ENCODE measurements at places on chromosomes 7 and 10.

DNA sequence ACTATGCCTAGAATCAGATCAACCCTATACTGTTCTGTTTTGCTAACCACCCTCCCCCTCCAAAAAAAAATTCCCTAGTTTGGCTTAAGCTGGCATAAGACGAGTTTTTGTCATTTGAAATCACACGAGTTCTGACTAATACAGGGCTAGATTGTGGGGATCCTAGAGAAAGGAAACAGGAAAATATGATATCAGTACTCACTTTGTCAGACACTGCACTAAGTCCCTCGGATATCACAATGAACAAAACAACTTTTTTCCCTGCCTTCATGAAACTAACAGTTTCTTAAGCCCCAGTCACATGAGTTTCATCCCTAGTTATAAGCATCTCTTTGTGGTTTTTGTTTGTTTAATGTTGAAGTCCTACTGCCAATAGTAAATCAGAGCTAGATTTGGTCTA lies 118.5 kb downstream of the ITGB8 start:
- no peak for DNase-seq

- DNase-seq: no peak
Measured at GRCh38 chr7:155710031-155710430, 65.6 kb downstream of the RBM33 start.

DNA sequence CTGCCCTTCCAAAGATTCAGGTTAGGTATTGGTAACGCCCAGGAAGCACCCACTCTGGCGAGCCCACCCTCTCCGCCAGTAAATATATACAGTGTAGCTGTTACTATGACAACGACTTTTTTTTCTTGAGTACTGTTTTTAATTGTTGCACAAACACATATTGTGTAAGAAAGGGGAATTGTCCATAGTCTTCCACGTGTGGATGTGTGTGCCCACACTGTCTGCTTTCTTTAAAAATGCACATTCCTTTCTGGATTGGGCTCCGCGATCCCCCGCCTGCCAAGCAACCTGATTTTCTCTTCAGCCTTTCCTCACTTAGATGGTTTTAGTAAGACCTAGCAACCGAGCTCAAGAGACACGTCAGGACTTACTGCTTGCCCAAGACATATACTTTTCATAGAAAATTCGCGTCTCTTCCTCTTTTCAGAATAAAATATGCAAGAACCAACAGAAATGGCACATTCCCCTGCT lies 247.8 kb downstream of the EBF3 start:
- DNase-seq: no peak

DNA sequence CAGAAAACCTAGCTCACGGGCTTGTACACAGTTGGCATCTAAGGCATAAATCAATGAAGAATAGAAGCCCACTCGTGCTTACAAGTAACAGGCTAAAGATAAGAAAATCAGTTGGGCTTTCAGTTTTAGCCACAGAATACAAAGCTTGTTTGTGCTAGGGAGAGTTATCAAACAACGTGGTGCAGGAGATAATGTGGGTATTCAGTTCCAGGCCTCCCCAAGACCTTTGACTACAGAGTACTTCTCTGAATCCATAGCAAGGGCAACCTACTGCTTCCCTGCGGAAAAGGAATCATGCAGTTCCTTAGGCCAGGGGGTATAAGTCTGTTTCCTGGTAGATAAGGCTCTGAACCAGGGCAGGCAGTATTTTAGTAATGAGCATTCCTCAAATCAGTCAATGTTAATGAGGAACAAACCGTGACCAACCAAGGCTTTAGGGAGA lies 219.5 kb upstream of the CSTF2T start:
- DNase-seq: no peak

DNA sequence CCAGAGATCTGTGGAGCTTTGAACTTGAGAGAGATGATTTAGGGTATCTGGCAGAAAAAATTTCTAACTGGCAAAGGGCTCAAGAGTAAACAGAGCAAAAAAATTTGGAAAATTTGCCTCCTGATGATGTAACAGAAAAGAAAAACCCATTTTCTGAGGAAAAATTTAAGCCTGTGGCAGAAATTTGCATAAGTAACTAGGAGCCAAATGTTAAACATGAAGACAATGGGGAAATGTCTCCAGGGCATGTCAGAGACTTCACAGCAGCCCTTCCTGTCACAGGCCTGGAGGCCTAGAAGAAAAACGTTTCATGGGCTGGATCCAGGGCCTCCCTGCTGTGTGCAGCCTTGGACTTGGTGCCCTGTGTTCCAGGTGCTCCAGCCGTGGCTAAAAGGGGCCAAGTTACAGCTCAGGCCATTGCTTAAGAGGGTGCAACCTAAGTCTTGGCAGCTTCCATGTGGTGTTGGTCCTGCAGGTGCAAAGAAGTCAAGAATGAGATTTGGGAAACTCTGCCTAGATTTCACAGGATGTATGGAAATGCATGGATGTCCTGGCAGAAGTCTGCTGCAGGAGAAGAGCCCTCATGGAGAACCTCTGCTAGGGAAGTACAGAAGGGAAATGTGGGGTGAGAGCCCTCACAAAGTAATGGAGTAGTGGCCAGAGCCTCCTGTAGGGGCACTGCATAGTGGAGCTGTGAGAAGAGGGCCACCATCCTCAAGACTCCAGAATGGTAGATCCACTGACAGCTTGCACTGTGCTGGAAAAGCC lies 8.1 kb downstream of the SEMA3D start:
- no peak for DNase-seq

GRCh38 chr10:113982769-113983168 lies 60.9 kb upstream of the ADRB1 start:
- DNase-seq: no peak

- no peak for DNase-seq
Measured at GRCh38 chr10:34369120-34369519, 446.0 kb downstream of the PARD3 start.

DNA sequence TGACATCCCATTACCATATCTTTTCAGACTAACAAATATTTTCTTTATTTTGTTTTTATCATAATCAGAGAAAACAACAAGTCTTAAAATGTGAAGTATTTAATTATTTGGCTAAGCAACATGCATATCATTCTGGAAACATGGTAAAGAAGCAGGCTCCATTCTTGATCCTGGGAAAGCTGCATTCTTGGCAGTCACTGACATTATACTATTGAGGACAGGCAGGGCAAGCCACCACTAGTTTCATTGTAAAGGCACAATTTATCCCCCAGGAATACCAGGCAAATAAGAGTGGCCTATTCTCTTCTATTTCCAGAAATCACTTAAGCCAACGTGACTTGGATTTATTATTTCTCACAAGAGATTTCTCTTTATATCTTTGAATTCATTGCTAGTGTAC lies 153.8 kb upstream of the AKR1E2 start:
- DNase-seq: no peak

- no peak for DNase-seq
Measured at GRCh38 chr7:105364684-105365083, 24.0 kb downstream of the SRPK2 start.

DNA sequence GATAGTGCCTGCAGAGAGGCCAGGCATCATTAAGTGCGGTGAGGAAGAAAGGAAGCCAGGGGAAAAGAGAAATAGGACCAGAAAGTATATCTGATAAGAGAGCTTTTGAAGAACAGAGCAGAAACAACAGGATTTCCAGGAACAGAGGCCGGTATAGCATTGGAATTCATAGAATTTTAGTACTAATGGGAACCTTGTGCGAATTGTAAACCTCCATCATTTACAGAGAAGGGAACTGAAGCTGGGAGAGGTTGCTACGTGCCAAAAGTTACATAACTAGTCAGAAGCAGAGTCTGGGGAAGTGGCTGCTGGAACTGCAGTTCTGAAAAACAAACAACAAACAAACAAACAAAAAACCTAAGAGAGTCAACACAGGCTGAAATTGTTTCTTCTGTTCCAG lies 5.4 kb upstream of the ZMYND11 start:
- no peak for DNase-seq

DNA sequence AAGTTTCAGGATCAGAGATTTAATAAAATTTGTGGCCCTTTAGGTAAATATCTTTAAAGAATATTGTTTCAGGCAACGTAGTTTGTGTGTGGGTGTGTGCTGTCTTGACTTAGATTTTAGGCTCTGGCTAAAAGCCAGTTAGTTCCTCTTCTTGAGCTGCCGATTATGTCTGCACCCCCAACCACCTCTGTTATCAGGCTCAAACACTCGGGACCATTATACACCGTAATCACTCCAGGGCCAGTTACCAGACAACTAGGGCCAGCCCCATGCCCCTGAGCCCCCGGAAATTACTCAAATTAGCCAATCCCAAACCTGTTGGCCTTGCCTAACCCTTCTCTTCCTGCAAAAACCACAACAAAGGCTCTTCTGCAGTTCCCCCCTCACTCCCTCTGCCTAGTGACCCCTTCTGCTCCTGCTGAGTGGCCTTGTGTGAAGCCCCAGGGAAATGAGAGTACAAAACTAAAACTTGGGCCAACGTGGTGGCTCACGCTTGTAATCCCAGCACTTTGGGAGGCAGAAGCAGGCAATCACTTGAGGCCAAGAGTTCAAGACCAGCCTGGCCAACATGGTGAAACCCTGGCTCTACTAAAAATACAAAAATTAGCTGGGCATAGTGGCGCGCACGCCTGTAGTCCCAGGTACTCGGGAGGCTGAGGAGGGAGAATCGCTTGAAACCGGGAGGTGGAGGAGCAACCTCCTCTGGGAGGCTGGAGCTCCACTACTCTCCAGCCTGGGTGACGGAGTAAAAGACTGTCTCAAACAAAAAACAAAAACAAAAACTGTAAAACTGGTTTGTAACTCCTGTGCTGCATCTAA lies 9.2 kb upstream of the HNRNPF start:
- DNase-seq: no peak

GRCh38 chr7:66039094-66039670 lies 36.4 kb upstream of the ASL start:
- DNase-seq: no peak

DNA sequence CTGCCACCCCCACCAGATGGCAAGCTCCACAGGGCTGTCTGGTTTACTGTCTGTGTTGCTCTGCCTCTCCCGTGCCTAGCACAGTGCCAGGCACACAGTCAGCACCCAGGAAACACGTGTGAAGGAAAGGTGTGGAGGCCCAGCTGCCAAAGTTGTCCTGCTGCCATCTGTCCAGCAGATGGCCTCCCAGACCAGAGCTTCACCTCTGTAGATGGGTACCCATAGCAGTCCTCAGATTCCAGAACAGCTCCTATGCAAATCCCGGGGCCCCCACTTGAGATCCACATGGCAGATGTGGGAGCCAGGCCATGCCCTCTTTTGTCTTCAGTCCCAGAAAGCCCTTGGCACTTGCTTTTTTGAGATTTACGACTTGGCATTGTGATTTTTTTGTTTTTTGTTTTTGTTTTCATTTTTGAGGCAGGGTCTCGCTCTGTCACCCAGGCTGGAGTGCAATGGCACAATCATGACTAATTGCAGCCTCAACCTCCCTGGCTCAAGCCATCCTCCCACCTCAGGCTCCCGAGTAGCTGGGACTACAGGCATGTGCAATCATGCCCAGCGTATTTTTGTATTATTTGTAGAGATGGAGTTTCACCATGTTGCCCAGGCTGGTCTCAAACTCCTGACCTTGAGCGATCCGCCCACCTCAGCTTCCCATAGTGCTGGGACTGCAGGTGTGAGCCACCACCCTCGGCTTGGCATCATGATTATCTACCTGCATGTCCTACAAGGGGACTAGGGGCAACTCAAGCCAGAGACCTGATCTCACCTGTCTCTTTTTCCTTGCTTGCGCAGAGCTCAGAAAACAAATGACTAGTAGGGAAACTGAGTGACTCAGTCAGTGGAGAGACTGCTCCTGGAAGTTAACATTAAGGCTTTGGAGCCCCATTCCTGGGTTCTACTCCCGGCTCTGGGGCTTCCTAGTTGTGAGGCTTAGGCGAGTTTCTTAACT lies 16.9 kb upstream of the PALD1 start:
- peak; percentile 8 for DNase-seq

GRCh38 chr10:74383642-74384041 lies 232.6 kb downstream of the ADK start:
- DNase-seq: no peak

DNA sequence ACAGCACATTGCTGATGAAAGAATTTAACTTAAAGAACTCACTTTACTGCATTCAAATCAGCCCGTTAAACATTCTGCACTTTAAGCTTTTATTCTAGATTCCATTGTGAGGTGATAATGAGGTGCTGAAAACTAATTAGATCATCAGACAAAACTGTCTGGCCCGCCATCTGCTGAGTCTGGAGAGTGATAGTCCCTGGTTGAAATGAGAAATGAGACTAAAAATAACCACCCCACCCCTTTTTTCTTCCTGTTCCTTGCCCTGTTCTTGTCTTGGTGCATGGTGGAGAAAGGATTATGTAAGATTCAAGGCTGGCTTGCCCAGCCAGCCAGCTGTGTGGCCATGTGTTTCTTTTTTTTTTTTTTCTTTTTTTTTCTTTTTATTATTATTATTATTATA lies 277.0 kb upstream of the COBL start:
- no peak for DNase-seq

DNA sequence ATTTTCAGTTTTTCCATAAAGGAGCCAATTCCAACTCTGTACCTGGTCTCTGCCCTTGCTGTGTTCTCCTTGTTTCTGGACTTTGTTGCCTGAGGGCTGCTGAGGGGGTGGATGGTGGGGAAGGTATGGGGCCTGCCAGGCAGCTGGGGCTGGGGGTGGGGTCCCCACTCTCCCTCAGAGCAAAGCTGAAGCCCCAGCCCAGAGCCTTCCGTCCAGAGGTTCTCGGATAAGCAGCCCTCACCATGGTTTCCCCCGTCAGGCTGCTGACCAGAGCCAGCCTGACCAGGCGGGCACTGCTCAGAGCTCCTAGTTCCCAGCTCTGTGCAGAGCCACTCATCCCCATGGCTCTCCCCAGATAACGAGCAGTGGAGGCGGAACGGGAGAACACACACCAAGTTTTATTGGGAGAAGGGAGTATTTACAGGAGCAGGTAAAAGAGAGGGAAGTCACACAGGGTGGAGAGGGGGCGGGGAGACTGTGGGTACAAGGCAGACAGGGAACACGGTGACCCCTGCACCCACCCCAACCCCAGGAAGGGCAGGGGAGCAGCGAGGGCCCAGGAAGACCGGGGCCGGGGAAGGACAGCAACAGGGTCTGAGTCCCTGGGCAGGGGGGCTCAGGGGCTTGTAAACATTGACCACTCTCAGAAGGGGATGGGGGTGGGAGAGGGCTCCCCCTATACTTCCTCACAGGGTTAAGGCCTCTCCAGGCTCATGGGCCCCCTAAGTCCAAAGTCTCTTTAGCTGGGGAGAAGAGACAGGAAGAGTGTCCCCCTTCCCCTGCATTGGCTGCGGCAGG lies 5.8 kb downstream of the GNB2 start:
- DNase-seq: no peak

GRCh38 chr10:113006656-113007342 lies 56.8 kb downstream of the TCF7L2 start:
- no peak for DNase-seq

- no peak for DNase-seq
Measured at GRCh38 chr7:126728967-126729366, 523.8 kb downstream of the GRM8 start.

DNA sequence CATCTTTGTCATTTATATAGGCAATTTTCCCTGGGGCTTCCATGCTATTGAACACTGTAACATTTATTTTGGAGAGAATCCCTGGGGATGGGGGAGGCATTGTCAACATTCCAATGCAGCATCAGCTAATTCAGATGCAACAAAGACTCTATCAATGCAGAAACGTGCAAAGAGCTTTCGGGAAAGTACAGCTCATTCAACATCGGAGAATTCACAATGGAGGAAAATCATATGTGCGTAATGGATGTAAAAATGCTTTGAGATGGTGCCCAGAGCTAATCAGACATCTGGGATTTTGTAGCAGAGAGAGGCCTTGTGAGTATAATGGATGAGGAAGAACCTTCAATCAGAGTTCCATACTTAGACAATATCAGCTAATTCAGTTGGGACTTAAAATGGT lies 28.3 kb upstream of the FIS1 start:
- no peak for DNase-seq

- DNase-seq: no peak
Measured at GRCh38 chr7:37445064-37445723, 3.5 kb downstream of the ELMO1 start.

Measured in occipital lobe (tissue), 3 donors.